Activated CD8-positive, alpha-beta memory T cell treated with anti-CD3 and anti-CD28 coated beads for 4 hours (primary cell): ENCODE measurements at places on chromosomes 2 and 18.

DNA sequence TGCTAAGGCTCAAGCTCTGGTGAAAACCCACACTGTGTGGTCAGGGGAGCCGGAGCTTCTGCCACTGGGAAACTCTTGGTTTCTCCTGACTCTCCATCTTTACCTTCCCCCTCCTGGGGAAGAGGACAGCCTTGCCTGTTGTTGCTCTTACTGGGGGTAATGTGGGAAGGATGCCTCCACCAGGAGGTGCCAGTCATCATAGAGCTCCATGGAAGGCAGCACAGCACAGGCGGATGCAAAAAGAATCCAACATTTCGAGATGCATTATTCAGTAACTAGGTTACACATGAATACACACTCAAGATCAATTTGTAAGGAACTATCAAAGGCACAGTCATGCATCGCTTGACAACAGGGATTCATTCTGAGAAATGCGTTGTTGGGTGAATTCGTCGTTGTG lies 322.6 kb downstream of the AFF3 start:
- no peak for DNase-seq

DNA sequence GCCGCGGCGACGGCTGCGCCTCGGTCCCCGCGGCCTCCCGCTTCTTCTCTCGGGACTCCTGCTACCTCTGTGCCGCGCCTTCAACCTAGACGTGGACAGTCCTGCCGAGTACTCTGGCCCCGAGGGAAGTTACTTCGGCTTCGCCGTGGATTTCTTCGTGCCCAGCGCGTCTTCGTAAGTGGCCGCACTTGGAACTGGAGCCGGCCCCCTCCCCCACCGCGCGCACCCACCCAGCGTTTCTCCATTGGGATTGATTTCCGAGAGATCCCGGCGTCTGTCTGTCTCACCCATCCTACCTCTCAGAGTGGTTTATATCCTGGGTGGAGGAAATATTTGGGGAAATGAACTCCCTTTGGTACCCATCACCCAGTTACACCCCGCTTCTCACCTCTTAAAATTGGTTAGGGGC lies 498 bp downstream of the ITGAV start:
- no peak for DNase-seq

- DNase-seq: no peak
These were observed 27.9 kb downstream of the MARCO start for GRCh38 chr2:118969734-118970395.

DNA sequence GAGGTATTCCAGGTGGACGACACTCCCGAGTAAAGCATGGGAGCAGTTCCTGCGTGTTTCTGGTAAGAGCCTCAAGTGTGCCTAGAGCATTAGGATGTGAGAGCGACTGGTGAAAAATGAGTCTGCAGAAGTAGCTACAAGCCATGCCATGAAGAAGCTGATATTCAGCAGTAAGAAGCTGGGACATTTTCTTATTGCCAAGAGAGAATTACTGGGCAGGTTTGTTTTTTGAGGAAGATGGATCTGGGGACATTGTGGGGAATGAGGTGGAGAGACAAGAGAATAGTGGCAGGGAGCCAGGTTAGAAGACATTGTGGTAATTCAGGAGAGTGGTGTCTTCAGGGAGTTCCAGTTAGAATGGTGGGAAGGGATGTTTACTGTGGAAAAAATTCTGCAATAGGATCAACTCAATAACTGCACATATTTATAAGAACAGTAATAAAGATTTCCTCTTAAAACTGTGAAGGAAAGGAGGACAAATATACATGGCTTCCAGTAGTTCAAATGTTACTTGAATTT lies 38.2 kb downstream of the CRIM1 start:
- no peak for DNase-seq

- DNase-seq: no peak
These were observed 16.8 kb downstream of the ATP6V1C2 start for GRCh38 chr2:10738192-10738591.

GRCh38 chr2:170943041-170943440 lies 14.0 kb downstream of the GORASP2 start:
- no peak for DNase-seq

DNA sequence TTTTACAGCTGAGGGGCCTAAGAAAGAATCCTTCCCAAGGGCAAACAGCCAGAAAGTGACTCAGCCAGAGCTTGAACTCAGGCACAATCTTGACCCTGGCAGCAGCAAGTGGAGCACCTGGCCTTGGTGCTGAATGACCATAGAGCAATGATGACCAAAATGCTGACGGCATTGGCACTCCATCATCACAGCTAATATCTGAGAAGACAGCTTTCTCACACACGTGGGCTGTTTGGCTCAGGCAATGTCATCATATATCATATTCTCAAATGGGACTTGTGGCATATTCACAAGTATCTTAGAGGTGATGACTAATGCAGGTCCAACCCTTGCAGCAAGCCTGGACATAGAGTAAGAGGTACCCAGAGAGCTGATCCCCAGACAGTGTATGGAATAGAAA lies 443.9 kb upstream of the MYT1L start:
- no peak for DNase-seq
